ENCODE measurements at places on chromosomes 5 and 9.

DNA sequence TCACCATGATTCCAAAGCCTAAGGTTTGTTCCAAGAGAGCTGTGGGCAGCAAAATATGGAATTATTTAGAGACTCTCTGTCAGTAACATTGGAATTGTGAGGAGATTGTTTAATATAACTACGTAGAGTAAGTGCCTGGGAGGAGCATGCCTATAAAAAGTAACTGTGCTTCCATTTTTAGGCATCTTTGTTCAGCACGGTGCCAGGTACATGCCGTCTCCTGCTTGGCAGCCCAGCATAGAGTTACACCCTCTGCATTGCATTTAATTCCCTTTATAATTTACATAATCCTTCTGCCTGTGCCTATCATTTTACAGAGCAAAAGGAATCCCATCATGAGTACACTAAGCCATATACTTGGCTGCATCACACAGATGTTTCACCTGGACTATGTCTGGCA is 32.1 kb upstream of the ALDH1A1 start:
- no peak for DNase-seq

DNA sequence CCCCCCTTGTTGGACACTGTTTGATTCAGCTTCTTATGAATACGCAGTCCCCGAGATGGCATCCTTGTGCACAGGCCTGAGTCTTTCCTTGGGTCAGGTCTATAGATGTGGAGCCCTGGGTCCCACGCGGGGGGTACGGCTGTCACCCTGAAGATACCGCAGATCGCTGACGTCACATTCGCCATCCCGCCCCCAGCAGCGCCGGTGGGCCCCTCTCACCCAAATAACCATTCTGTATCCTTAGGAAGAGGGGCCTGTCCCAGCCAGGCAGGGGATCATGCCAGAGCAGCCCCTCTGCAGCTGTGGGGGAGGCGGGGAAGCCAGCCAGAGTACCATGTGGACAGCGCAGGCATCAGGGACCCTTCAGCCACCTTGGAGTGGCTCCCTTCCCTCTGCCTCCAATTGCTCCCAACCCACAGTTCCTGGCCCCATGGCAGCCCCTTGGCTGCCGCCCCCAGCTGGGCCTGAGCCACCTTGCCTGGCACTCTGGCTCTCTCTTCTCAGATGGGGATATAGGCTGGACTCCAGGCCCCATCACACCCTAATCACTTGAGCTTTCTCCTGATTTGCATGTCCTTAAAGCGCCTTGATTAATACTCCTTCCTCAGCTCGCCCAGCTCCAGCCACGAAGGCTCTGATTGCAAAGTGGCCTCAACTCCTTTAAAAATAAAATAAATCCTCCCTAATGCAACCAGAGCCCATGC is 189.8 kb downstream of the C9orf50 start:
- DNase-seq: no peak

- DNase-seq: no peak
These were observed 27.9 kb downstream of the TRIO start for GRCh38 chr5:14171046-14171445.

DNA sequence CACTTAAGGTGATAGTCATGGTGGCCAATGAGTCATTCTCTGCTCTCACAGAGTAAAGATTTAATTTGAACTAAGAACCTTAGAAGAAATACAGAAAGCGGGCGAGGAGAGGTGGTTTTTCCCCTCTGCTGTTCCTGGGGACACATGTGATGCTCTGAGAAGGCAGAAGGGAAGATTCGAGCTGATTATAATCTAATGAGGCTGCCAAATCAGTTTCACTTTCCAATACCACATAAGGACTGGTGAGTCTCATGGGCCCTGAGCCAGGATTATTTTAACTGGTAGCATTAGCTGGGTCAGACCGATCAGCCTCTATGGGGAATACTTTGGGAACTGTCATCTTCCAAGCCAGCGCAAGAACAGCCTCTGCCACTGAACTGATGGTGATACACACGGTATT is 116.5 kb downstream of the SLC1A3 start:
- no peak for DNase-seq

DNA sequence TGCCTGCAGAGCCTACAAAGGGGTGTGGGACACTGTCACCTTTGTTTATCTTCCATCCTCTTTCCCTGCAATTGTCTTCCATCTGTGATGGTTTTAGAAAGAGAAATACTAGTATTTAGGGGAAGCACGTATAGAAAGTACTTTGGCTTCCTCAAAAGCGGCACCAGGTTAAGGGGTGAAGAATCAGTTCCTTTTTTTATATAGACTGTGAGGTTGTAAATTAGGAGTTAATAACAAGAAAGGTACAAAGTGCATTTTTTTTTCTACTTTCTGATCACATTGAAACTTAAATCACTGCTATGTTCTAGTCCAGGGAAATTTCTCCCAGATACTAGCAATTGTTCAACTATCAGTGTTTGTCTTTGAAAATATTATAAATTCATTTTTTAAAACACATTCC is 219.3 kb downstream of the CEMIP2 start:
- no peak for DNase-seq

DNA sequence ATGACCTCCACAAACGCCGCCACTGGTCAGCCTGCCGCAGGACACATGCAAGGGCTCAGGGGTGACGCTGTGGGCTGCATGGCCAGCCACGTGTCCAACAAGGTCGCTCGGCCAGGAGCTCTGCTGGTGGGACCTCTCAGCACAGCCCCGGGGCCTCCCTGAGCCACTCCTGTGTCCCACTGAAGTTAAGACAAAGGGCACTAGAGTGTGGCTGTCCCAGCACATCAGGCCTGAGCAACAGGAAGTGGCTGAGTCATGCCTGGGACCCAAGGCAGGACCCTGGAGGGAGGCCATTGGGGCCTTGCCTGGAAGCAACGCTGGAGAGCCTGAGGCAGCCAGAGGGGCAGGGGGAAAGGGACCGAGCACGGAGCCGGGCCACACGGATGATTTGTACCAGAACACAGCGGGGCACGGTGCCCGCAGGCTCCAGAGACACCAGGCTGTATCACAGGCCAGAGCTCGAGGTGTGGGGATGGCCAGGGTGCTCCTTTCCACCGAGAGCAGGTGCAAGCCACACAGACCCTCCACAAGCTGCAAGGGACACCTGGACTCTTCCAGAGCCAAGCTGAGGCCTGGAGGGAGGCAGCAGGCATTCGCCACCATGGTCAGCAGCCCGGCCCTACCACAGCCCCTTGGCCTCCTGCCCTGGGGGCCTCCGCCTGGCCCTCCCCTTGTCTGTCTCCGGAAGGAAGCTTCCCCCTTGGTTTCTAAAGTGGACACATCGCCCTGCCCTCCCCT is 6.5 kb upstream of the TMEM210 start:
- DNase-seq: no peak

Data from NCI-H1092 (cell line).